ENCODE measurements at places on chromosomes 7 and 10.

- DNase-seq = no peak
Measured at GRCh38 chr10:32979041-32979440, 21.0 kb upstream of the ITGB1 start.

- no peak for DNase-seq
Measured at GRCh38 chr10:57905861-57906260, 361.8 kb downstream of the IPMK start.

- DNase-seq = no peak
Measured at GRCh38 chr7:157758468-157759245, 421.9 kb downstream of the DNAJB6 start.

DNA sequence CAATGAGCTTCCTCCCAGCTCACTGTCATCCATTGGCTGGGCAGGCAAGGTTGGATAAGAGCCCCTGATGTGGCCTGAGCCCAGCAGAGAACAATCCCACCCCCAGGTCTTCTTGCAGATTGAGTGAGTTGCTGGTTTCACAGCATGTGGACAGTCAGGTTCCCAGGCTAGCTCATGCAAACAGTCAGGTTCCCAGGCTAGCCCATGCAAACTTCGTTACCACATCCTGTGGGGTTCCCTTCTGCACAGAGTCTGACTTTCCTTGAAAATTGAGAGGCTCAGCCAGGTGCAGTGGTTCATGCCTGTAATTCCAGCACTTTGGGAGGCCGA lies 67.1 kb downstream of the TMEM130 start:
- no peak for DNase-seq

GRCh38 chr7:67309764-67310549 lies 313.3 kb downstream of the TYW1 start:
- DNase-seq = no peak

DNA sequence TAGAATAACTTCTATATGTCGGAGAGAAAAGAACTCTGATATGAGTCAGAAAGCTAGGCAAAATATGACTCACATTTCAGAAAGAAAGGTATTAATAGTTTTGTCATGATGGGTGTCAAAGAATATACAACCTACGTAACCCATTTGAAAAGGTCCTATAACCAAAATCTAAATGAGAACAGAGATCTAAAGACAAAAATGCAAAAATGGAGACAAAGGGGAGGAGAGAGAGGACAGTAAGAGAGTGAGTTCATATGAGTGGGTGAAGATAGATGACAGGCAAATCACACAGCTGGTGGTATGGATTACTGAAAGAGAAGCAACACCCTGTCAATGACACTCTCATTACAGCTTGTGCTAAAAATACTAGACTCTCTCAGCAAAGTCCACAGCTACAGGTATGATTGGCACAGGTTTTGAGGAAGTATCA lies 25.6 kb downstream of the ANKMY2 start:
- DNase-seq = no peak

DNA sequence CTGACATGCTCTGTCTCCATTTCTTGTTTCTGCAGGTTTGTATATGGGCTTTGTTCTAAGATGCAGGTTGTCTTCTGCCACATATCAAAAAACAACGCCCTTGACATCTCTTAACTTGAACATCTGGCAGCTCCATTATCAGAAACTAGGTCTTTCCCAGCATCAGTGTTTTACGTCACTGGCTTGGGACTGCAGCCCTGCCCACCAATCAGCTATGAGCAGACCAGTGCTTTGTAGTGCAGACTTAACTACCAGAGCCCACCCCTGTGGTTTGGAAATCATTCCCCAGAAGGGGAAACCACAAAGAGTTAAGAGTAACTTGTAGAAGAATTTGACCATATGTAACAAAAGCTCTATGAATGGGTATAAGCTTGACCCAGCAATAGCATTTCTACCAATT lies 132.4 kb downstream of the SEPTIN14 start:
- DNase-seq = no peak

DNA sequence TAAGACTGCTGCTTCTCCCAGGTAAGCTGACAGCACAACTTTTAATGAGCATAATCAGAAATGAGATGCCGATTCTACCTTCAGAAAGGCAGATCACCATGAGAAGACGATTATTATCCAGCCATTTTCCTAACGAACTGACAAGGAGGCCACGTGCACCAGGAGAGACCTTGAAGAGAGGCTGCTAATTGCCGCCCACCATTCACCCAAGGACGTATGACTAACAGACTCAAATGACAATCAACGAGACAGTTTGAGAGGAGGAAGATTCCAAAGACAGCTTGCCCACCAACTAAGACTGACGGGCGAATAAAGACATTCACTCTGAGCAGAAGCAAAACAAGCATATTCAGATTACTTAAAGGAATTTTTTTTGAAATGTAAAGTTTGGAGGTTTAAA lies 301.9 kb upstream of the TAC1 start:
- no peak for DNase-seq

- DNase-seq = peak; percentile 26
Measured at GRCh38 chr7:99618726-99619125, 2.0 kb downstream of the ZSCAN25 start.

DNA sequence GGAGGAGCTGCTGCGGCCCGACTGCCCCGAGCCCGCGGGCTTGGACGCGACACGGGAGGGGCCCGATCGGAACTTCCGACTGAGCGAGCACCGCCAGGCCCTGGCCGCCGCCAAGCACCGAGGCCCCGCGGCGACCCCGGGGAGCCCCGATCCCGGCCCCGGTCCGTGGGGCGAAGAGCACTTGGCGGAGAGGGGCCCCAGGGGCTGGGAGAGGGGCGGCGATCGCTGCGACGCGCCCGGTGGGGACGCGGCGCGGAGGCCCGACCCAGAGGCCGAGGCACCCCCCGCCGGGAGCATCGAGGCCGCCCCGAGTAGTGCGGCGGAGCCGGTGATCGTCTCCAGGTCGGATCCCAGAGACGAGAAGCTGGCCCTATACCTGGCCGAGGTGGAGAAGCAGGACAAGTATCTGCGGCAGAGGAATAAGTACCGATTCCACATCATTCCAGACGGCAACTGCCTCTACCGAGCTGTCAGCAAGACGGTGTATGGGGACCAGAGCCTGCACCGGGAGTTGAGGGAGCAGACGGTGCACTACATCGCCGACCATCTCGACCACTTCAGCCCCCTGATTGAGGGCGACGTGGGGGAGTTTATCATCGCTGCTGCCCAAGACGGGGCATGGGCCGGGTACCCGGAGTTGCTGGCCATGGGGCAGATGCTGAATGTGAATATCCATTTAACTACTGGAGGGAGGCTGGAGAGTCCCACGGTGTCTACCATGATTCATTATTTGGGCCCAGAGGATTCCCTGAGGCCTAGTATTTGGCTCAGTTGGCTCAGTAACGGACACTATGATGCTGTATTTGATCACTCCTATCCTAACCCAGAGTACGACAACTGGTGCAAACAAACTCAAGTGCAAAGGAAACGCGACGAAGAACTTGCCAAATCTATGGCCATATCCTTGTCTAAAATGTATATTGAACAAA lies 1.4 kb downstream of the OTUD1 start:
- DNase-seq = peak; percentile 75

DNA sequence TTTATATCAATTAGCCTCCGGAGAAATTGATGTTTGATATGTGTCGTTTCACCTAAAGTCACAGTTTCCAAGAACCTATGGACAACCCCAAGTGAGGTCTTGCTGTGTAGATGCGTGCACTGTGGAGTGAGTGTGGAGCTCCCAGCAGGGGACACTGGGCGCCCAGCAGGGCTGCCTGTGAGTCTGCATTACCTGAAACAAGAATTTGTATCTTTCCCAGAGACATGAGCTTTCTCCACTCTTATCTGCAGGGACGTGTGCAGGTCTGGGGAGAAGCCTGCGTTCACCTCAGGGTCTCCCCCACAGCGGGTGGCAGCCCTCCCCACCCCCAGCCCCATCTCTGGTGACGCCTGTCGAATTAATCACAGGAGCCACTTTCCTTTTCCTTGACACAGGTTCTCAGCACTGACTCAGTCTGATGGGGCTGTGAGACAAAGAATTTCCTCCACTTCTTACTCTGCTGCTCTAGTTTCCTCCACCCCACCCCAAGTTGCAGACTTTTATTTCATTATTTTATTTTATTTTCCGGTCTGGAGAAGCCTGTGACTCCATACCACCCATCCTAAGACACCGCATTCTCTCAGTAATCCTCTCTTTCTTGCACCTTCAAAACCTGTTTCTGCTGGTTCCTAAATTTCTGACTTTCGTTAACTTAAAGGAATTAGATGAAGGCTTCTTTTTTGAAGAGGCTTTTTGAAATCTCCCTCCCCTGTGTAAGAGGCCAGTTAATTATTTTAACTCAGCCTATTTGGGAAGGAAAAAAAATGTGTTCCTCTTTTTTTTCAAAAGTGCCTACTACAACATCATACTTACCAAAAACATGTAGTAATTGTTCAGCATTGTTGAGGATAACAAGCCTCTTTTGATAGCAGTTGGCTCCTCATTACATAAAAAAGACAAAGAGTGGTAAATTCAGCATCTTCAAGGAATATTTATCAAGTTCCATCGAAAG lies 17.0 kb upstream of the INSIG1 start:
- DNase-seq = no peak

GRCh38 chr7:121140790-121141189 lies 152.3 kb downstream of the CPED1 start:
- DNase-seq = no peak

DNA sequence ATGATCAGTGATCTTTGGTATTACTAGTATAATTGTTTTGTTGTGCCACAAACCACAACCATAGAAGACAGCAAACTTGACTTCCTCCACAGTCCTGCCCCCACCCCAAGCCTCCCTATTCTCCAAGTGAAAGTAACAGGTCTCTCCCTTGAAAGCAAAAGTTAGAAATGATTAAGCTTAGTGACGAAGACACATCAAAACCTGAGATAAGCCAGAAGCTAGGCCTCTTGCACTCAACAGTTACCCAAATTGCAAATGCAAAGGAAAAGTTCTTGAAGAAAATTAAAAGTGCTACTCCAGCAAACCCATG lies 7.5 kb downstream of the SAR1A start:
- DNase-seq = peak; percentile 72

- no peak for DNase-seq
Measured at GRCh38 chr10:51300617-51301304, 226.5 kb downstream of the PRKG1 start.

GRCh38 chr7:27895551-27895950 lies 155.6 kb downstream of the TAX1BP1 start:
- no peak for DNase-seq

DNA sequence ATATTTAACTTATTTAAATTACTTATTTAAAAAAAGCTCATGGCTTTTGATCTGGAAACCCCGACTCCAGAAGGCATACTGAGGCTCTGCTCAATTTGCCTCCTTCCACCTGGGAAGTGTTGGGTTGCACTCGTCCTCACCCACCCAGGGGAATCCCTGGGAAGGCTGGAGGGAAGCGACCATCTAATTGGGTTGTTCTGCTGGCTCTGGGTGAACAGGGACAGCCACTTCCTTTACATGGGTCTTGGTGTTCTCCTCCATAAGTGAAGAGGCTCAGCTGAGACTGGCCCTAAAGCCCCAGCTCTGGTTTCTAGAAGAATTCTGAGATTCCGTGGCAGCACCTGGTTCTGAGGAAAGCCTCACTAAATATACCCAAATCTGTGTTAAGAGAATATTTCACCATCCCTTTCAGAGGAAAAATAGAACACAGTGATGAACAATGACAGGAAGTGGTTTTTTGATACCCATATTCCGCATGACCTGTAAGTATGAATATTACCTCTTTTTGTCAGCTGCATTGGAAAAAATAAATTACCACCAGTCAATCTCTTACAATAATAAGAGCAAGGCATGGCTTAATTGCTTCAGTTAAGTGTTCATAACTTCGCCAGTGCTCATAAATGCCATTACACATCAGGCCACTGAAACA lies 131.1 kb upstream of the SHH start:
- DNase-seq = peak; percentile 37

- DNase-seq = no peak
Measured at GRCh38 chr10:14056610-14057332, 274.0 kb downstream of the FRMD4A start.

DNA sequence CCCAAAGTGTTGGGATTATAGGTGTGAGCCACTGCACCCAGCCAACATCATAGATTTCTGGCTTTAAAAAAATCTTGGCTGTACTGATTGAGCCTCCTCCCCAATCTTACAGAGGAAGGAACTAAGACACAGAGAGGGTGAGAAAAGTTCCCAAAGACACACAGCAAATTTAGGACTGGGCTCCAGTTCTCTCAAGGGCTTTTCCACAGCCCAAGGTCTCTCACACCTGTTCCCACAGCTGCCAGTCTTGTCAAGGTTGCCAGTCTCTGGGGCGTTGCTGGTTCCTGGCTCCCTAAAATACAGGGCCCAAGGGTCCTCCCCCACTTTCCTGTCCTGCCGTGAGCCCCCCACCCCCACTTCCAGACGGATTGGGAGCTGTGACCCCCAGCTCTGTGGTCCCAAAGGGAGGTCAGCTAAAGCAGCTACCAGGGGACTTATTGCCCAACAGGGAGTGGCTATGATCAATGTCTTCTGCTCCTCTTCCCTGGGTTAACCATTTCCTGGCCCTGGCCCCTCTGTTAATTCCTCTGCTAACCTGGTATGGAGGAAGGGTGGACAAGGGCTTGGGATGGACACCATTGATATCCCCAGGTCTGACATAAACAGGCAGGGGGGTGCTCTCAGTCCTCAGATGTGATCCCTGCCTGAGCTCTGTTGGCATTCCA lies 3.1 kb upstream of the ZAN start:
- no peak for DNase-seq

DNA sequence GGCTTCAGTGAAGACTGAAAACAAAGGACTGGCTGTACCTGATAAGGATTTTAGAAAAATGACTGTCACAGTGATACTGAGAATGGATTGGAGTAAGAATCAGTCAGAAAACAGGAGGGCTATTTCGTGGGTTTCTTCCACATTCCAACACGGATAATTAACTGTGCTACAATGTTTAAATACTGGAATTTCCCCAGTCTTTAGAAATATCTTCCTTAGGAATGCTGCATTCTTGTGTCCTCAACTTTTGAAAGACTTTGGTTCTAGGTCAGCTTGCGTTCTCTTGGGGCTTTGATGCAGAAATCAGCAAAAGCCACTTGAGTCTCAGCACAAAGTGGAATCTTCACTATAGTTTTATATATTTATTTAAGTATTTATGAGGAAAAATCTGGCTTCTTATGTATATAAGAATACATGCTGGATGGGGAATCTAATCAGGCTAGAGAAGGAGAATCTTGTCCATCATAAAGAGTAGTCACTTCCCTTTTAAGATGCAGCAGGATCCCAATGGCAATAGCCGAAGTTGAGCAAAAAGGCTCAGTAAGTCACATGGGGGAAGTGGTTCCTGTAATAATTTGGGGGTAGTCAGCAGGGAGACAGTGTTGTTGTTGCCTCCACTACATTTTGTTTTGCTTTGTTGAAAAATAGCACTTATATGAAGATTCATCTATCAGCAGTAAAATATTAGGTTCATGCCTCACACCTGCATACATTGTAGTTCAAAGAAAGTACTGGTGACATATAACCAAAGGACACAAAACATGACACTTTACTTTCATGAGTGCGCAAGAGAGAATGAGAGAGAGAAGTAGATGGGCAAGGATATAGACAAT lies 86.0 kb downstream of the CH25H start:
- no peak for DNase-seq

DNA sequence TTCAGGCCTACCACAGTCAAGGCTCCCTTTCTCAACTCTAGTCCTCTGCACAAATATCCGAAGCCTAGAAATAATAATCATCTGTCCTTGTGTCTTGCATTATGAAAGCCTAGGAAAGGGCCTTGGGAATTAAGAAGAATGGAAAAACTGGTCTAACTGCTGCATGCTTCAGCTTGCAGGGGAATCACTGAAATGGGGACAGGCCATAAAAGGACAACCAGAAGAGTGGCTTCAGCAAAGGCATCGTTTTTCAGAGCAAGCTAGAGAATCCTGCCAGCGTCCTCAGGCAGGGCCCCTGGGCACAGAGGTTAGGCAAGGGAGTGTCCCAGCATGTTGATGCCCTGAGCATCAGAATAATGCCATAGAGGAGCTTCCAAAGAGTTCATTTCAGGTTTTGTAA lies 13.2 kb downstream of the ERVW-1 start:
- DNase-seq = no peak
